ENCODE measurements at places on chromosomes 1 and 21.

- peak; percentile 62 for DNase-seq
Measured at GRCh38 chr1:153261281-153262069, 2.0 kb downstream of the LORICRIN start.

DNA sequence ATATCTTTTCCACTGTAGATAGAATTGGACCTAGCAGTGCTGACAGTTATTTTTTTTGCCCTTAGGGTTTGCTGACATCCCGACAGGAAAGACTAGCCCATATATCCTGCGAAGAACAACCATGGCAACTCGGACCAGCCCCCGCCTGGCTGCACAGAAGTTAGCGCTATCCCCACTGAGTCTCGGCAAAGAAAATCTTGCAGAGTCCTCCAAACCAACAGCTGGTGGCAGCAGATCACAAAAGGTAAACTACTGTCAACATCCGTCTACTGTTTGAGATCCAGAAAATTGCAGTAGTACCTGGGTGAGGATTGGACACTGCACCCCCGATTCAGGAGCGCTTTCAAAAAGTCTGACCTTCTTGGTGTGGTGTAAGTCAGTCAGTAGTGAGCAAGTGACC lies 55.8 kb downstream of the CENPF start:
- peak; percentile 40 for DNase-seq

DNA sequence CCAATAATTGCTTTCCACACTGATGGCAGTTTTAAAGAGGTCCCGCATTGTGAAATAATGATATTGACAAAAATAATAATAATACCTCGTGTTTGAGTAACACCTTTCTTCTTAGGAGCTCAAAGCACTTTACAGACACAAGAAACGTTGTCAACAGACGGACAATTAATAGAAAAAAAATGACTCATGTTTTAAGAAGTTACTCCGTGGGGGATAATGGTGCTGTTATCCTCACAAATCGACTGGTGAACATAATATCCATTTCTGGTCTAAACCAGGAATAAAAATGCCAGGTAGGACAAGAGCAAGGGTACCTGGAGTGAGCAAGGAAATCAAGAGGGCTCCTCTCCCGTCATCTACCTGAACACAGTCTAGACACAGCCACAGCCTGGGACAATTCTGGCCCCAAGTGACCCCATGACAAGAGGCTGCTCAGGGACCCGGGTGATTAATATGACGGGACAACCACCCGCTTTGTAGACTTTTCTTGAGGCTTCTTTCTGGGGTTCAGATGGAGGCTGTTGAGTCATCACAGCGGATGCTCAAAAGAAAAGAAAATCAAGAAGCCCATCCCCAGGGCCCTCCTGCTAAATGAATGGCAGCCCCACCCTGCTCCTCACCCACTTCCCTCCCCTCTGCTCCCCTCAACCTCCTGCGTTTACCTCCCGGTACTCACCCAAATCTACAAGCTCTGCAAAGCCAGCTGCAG lies 146.2 kb upstream of the IRF2BP2 start:
- no peak for DNase-seq

DNA sequence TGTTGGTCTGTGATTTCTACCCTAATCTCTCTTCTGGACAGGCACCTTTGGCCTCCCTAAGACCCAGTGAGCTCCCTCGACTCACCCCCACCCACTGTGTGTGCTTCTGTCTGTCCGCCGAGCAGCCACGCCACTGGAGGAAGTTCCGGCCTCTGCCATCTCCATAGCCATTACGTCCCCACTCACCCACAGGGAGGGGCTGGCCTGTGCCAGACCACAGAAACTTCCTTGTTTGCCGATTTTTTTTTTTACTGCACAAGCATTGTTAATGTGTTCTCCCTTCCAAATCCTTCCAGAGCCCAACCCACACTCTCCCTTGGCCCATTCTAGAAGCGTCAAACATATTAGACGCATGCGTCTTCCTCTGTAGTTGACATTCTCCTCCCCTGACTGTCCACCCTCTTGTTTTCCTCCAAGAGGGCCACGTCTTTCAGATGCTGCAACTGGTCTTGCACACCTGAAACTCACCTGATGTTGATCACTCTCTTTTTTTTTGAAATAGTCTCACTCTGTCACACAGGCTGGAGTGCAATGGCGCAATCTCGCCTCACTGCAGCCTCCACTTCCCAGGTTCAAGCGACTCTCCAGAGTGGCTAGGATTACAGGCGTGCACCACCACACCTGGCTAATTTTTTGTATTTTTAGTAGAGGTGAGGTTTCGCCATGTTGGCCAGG lies 72.3 kb downstream of the EVA1C start:
- no peak for DNase-seq

GRCh38 chr1:81551946-81552345 lies 248.8 kb upstream of the ADGRL2 start:
- DNase-seq: no peak

- DNase-seq: no peak
Measured at GRCh38 chr1:218673170-218673569, 328.0 kb downstream of the TGFB2 start.

- DNase-seq: no peak
Measured at GRCh38 chr1:108149796-108150467, 50.2 kb downstream of the SLC25A24 start.

DNA sequence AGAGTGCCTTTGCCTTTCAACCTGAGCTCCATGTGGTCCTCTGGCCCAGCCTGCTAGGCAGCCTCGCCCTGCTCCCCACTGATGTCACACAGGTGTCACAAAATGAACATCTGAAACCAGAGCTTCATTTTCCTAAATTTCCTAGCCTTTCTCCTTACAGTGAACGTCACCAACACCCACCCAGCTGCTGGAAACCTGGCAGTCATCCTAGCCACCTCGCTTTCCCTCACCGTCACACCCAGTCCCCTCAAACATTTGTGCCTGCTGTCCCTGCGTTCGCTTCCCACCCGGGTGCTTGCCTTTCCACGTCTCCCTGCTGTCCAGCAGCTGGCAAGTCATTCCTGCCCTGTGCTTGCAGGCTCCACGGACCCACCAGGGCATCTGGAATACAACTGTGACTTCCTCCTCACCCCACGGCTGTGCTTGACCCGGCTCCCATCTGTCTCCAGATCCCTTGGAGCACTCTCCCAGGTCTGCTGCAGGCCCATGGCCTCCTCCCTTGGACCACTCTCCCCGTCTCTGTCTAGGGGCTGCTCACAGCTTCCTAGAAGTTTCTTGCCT lies 23.5 kb downstream of the ADARB1 start:
- no peak for DNase-seq

GRCh38 chr21:29939104-29939923 lies 482 bp downstream of the GRIK1 start:
- DNase-seq: peak; percentile 30

GRCh38 chr1:109630081-109630897 lies 10.7 kb downstream of the AMPD2 start:
- DNase-seq: peak; percentile 34

DNA sequence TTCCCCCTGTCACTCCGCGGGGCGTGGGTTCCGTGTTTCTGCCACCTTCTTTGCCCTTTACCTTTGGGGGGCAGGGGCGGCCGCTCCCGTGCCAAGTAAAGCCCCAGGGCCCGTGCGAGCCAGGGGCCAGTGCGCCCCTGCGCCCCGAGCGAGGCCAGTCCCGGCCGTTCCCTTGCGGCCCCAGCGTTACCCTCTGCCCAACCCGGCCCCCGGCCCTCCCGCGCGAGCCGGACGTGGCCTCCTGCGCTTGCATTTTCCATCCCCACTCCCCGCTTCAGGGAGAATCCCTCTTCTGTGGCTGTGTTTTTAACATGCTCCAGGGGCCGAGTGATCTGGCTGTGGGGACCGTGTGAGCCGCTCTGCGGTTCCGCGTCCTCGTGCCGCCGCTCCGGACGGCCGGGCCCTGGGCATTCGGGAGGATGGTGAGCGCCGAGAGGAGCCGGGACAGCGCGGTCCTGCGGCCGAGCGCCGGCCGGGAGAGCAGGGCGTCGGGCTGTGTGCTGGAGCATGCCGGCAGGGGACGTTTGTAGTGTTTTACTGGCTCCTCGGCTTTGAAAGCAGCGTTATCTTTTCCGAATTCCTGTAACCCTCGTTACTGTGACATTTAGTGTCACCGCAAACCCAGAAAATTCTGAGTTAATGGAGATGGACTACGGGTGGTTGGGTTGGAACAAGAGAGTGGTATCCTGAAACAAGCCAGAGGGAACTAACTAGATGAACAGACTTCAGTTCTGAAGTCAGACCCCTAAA lies 1.0 kb downstream of the GALNT2 start:
- peak; percentile 68 for DNase-seq

DNA sequence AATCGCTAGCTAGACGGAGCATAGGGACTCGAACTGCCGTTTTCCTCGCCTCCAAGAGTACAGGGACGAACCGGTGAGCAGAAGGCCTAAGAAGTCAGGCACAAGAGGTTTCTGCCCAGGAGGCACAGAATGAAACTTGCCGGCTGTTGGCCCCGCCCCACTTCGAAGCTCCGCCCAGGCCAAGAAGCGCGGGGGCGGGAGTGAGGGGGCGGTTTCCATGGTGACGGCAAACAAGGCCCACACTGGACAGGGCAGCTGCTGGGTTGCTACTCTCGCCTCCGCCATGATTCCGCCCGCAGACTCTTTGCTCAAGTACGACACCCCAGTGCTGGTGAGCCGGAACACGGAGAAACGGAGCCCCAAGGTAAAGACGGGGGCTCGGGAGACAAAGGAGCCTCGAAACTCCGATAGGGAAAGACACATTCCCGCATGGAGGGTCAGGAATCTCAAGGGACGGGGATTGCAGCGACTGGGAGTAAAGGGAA lies at the start of gene DNALI1:
TSS of gene DNALI1 (plus strand) at position 229 of the 485 bp plus-strand sequence. CDS start at position 284, 55 bp downstream.
- DNase-seq: peak; percentile 96

DNA sequence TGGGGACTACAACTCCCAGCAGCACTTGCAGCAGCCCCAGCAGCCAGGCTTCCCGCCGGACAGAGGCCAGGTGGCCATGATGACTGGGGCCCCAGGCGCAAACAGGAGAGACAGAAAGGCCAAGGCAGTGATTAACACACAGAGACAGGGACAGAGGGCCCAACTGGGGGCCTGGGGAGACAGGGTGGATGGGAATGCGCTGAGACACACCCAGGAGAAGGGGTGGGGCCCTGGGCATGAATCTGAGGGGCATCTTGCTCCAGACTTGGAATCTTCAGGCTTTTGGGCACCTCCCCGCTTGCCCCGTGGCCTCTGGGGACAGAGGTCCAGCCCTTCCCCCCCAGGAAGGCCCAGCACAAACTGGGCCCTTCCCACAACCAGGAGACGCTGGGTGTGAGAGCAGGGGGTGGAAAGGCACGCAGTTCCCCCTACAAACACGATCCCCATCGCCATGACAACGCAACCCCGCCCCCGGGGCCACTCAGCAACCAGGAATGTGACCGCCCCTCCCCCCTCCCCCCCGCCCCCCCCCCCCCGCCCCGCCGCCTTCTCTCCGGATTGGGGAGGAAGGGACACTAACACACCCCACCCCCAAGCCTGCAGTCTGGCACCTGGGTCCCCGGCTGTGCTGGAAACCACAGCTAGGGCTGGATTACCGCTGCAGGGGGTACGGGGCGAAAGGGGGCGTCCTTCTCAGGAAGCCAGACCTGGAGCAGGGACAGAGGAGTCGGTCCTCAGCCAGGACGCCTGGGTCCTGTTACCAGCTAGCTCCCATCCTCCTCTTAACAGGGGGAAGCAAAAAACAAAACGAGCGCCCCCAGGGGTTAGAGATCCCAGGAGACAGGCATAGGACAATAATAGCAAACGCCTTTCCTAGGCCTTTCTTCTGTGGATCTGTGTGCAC lies 4.5 kb downstream of the HDGF start:
- peak; percentile 98 for DNase-seq

GRCh38 chr1:44855742-44856141 lies 12.7 kb upstream of the PTCH2 start:
- DNase-seq: no peak

DNA sequence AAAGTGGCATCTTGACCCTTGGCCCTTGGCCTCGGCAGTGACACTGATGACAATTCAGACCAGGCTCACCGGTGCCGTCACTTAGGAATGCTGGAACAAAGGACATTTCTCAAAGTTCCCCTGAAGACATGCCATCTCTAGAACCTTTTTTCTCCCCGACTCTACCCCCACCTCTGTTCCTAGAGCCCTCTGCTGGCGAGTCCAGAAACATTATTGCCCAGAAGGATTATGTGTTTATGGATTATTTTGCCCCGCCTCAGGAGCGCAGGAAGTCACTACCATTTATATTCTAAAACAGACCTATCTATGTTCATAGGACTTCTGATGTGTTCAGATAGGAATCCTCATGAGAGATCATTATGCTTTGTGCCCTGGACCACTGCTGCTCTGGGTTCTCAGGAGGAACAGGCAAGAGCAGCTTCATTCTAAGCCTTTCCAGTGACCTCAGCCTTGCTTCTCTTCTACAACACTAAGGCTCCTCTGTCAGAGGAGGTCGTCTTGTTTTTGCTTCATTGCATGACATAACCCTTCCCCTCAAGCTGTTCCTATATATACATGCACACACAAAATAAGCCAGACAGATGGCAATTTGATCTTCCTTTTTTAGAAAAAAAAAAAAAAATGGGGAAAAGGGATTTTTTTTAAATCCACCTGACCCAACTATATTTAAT lies 12.4 kb upstream of the SHISA4 start:
- no peak for DNase-seq

GRCh38 chr1:182493063-182493462 lies 43.1 kb downstream of the RGSL1 start:
- no peak for DNase-seq

GRCh38 chr1:9746211-9746610 lies 77.6 kb downstream of the CLSTN1 start:
- DNase-seq: no peak

- DNase-seq: no peak
Measured at GRCh38 chr1:154821083-154821482, 49.0 kb downstream of the KCNN3 start.

DNA sequence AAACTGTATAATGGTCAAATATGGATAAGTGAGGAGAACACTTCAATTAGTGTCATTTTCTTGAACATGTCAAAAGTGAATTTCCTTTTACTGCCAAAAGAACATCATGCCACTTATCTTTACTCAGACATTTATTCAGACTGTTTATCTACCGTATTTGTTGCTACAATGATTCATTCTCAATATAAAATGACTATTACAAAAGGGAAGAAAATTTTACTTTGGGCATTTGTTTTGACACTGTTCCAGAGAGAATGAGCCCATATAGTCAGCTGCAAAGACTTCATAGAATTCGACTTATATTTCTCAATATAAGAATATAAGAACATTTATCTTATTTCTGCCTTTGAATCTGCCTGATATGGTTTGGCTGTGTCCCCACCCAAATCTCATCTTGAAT lies 1699.1 kb downstream of the BRINP3 start:
- DNase-seq: no peak

GRCh38 chr1:56423716-56424115 lies 155.6 kb downstream of the PLPP3 start:
- no peak for DNase-seq
